SW 1271 (cell line): ENCODE measurements at places on chromosomes 1 and 21.

DNA sequence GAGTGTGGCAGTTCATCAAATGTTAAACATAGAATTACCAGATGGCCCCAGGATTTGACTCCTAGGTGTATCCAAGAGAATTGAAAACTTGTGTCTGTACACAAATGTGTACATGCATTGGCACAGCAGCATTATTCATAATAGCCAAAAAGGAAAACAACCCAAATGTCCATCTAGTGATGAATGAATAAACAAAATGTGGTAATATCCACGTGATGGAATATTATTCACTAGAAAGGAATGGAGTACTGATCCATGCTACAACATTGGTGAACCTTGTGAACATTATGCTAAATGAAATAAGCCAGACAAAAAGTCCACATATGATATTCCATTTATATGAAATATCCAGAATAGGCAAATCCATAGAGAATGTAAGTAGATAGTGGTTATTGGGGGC, 77.7 kb downstream of the RAVER2 start:
- DNase-seq, result no peak

DNA sequence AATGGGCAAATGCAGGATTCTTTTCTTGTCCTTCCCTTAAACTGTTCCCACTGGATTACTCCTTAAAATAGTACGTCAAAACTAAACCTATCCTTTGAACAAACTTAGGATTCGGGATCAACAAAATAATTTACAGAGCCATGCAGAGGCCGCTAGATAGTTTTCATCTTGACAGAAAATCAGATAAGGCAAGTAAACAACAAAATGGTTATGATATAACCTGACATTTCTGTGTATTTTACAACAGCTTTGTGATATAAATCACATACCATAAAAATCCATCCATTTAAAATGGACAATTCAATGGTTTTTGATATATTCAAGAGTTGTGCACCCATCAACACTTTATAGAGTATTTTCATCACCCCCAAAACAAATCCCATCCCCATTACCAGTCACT, 11.2 kb downstream of the SCAF4 start:
- no peak for DNase-seq

DNA sequence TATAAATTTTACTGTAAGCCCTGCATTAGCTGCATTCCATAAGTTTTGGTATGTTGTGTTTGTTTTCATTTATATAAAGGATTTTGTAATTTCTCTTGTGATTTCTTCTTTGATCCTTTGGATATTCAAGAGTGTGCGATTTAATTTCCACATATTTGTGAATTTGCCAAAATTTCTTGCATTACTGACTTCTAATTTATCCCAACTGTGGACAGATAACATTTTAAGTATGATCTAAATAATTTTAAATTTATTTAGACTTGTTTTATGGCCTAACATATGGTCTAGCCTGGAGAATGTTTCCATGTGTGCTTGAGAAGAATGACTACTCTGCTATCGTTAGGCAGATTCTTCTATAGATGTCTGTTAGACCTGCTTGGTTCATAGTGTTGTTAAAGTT, 23.2 kb downstream of the RPE65 start:
- no peak for DNase-seq

GRCh38 chr1:219772265-219773036, 155.9 kb downstream of the SLC30A10 start:
- no peak for DNase-seq

DNA sequence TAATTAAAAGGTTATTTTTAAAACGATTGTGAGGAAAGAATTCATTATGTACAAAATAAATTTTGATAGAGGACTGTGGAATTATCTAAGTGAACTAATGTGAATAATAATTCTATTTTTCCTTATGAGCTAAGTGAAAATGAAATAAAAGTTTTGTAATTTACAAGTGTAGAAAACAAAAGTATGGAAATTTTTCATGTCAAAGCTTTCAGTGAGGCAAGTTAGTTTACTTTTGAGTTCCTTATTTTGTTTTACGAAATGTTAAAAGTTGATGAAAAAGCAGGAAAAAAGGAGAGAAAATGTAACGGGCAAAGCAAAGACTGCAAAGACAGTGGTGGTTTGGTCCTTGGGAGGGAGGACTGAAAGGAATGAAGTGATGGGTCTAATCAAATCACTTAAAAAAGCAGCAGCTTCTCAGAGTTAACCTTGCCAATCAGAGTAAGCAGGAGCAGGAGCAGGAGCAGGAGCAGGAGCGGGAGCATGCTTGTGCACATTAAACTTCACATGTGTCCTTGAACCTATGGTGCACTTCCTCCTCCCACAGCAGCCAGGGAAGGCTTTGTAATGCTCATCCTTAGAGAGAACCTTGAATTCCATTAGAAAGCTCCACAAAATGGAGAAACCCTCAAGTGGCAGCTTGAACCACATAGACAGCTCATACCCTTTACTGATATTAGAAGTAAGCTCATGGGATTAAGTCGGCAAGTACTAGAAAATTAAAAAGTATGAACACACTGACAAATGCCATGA, 133.4 kb downstream of the LHX4 start:
- DNase-seq, result no peak

- DNase-seq, result no peak
Measured at GRCh38 chr21:46597896-46598343, 7.0 kb downstream of the S100B start.

DNA sequence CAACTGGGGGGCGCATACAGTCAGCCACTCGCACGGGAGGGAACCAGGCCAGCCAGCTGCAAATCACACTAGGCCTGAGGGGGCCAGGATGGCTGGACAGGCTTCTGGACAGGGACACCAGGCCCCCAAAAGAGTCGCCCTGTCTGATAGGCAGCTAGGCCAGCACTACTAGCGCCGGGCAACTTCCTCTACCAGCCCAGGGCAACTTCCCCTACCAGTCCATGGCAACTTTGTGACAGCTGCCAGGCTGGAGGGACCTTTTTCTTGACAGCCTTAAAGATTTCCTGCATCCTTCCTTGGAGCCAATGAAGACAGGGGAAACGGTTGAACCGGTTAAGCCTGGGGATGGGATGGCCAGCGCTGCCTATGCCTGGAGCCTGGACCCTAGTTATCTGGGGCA, 5.1 kb downstream of the IFFO2 start:
- DNase-seq, result no peak
